Stromal cell of bone marrow (primary cell): ENCODE measurements at places on chromosomes 5 and 9.
A peak's percentile ranks its signal among the peaks of the same experiment; 100 is the strongest.

GRCh38 chr5:131758520-131758900 is 38.3 kb downstream of the FNIP1 start:
- no peak for DNase-seq

GRCh38 chr9:129203556-129203909 is 25.5 kb upstream of the IER5L start:
- no peak for DNase-seq

GRCh38 chr5:56479696-56480077 is 246.6 kb upstream of the ANKRD55 start:
- no peak for DNase-seq

GRCh38 chr9:7802666-7803065 is 3.1 kb upstream of the DMAC1 start:
- peak; percentile 2 for DNase-seq

DNA sequence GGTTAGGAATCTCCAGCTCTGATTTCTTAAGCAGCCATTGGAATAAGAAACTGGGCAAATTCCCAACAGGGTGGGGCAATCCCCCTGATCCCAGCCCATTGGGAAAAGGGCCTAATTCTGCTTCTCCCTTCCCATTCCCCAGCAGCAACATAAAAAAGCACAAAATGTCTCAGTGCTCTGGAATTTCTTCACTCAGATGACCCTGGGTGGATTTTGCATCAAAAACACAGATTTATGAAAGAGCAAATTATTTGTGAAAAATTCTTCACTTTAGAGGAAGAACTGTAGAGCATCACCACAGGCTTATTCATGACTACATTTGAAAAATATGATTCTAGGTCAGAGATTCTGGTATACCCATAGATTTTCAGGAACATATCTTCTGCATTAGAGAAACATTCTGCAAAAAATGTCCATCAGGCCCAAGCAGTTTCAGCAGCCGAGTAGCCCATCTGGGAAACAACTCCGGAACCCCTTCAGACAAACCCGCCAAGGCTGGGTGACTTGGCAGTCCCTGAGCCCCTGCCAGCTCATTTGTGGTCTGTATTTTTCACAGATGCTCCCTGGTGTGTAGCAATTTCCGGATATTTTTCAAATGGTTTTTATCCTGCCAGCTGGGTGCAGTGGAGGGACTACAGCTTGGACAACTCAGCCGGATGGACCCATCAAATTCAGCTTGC is 102.1 kb upstream of the RANBP3L start:
- DNase-seq, result peak; percentile 84

DNA sequence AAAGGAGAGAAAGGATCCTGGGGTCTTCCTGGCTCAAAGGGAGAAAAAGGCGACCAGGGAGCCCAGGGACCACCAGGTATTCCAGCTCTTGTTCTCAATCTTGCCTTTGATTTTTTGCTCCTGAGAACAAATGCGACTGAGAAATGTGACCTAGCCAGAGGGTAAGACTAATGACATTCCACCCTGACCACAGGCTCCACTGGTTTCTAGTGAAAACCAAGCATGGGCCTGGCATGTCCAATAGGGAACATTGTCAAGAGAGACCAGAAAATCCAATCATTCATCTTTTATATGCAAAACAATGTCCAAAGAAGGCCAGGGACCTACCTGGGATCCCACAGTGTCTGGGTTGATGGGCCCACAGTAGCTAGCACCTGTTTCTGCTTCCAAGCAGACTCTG is 50.3 kb upstream of the TGFBR1 start:
- DNase-seq, result no peak

DNA sequence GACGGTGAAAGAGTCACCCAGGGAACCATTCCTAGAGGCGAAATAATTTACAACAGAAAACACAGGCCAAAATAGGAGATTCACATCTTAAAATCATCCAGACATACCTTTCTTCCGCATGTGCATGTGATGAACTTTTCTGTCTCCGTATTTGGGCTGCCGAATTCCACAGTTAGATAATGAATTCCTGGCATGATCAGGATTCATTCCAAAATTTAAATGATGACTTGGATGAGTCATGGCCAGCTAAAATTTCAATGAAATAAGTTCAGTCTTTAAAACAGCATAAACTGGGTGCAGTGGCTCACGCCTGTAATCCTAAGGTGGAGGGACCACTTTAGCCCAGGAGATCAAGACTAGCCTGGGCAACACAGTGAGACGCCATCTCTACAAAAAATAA is 82.7 kb downstream of the DROSHA start:
- no peak for DNase-seq

DNA sequence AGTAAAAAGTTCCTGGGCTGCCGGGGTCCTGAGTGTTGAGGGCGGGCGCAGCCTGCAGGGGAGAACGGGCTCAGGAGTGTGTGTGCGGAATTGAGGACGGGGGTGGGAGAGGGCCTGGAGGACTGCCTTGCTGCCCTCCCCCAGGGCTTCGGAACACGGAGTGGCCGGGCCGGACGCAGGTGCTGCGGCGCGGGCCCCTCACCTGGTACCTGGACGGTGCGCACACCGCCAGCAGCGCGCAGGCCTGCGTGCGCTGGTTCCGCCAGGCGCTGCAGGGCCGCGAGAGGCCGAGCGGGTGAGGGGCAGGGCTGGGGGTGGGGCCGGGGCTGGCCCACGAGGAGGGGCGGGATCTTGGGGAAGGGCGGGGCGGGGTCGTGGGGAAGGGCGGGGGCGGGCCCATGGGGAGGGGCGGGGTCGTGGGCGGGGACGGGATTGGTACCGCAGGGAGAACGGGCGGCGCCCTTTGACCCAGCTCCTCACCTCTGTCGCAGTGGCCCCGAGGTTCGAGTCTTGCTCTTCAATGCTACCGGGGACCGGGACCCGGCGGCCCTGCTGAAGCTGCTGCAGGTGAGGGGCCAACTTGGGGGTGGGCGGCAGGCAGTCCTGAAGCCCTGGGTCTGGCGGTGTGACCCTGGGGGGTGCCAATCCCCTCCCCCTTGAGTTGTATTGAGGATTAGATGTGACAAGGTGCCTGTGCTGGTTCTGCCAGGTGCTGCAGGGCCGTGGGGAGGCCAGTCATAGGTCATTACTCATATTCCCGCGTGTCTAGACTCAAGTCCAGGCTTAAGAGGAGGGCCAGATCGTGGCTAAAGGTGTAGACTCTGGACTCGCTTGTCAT is 7.1 kb downstream of the FPGS start:
- DNase-seq, result no peak

DNA sequence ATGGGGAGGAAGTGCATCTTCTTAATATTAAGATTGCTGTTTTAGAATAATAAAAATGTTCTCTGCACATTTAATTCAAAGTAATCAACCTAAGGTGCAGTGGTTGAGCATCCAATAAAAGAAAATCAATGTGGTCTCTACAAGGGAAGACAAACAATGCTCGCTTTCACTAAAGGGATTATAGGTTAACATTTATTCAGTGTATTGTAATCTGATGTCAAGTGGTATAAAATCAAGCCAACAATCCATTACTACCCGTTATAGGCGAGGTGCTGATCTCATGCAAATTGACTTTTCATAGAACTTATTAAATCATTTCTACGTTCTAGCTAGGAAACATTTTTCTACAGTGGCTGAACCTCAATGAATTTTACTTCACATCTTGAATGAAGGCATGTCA is 773.9 kb downstream of the NR2F1-AS1 start:
- DNase-seq, result no peak

- DNase-seq, result peak; percentile 36
These were observed 566.6 kb downstream of the ZNF608 start for GRCh38 chr5:124179819-124180218.

GRCh38 chr9:4661165-4661564 is 929 bp upstream of the PLPP6 start:
- DNase-seq, result no peak

DNA sequence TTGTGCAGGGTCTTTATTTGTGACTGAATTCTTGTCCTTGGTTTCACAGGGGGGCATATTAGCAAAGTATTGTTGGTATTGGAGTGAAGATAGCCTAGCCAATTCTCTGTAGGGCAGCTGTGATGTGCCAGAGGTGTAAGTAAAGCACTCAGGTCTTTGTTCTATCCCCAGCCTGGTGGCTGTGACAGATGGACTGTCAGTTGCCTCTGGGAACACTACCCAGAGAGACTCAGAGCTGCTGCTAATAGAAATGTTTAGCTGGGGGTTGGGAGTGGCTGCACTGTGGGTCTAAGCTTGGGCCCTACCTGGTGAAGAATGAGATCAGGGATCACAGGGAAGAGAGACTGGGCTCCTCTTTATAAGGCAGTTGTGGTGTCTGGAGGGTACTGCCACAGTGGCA is 1006.5 kb upstream of the TYRP1 start:
- no peak for DNase-seq

DNA sequence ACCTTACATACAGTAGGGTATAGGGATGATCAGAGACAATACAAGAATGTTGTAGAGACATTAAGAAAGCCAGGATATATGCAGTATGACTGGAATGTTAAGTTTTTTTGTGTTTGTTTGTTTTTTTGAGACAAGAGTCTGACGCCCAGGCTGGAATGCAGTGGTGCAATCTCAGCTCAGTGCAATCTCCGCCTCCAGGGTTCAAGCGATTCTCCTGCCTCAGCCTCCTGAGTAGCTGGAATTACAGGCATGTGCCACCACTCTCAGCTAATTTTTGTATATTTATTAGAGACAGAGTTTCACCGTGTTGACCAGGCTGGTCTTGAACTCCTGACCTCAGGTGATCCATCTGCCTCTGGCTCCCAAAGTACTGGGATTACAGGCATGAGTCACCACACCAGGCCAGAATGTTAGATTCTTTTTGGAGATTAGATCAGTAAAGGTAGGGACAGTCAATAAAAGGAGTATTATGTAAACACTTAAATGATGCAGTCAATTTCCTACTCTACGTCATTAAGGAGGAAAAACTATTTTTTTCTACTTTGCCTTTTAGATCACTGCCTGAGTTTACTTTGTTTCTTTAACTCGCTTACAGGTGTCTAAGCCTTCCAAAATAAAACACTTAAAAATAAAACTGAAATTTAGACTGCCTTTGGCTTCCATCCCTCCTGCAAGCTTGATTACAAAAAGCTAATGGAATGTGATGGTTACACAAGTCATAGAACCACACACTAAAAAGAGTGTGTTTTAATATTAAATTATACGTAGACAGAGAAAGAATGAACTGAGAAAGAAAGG is 6.8 kb upstream of the HNRNPA0 start:
- DNase-seq, result no peak

- DNase-seq, result no peak
These were observed 156.1 kb upstream of the KIF2A start for GRCh38 chr5:62149879-62150278.

- peak; percentile 23 for DNase-seq
These were observed 142.8 kb downstream of the NSG2 start for GRCh38 chr5:174188295-174188694.

GRCh38 chr9:17490110-17490509 is 88.8 kb upstream of the SH3GL2 start:
- no peak for DNase-seq

DNA sequence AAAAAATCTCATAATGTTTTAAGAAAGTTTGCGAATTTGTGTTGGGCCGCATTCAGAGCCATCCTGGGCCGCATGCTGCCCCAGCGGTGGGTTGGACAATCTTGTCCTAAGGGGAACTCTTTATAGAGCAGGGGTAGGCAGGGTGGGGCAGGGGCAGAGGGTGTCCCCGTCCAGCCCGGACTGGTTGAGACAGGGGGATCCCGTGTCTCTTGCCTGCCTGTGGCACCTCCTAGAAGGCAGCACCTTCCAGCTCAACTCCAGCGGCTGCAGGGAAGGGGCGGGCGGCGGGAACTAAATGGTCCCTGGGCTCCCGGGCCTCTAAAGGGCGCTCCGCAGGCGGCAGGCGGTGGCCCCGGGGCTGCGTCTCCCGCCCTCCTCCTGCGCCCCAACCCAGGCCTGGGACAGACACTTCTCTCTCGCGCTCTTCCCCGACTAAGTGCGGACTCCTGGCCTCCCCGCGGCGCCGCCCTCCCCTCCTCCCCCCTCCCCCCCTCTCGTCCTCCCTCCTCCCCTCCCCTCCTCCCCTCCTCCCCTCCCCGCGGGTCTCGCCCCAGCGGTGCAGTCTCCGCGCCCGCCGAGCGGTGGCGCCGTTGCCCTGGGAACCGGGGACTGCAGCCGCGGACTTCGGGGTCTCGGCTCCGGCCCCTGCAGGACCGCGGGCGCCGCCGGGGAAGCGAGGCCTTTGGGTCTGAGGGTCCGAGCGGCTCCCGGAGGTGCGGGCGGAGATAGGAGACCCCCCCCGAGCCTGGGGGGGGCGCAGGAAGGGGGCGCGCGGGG is 132.6 kb downstream of the MRPL36 start:
- DNase-seq, result no peak

GRCh38 chr5:135387629-135387960 is 11.4 kb downstream of the MACROH2A1 start:
- no peak for DNase-seq

DNA sequence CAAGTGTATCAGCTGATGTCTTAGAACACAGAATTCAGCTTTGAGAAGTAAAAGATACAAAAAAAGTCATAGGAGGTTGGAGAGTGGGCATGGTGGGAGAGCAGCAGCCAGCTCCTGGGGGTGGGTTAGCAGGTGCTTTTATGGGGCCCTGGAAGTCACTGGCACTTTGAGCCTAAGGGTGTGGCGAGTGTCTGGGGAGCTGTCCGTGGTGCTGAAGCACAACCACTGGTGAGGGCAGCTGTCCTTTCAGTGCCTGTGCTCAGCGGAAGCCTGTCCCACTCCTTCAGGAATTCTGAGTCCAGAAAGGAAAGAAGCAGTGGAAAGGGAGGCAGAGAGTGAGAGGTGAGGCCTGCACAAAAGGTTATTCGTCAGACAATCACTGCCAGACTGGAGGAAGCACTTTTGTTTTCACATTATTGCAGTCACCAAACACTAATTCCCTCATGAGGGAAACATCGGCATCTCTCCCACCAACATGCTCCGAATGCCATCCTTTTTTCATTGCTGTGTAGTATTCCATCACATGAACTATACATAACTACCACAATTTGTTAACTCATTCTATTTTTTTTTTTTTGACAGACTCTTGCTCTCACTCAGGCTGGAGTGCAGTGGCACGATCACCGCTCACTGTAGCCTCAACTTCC is 59.4 kb upstream of the RAPGEF1 start:
- DNase-seq, result peak; percentile 16

DNA sequence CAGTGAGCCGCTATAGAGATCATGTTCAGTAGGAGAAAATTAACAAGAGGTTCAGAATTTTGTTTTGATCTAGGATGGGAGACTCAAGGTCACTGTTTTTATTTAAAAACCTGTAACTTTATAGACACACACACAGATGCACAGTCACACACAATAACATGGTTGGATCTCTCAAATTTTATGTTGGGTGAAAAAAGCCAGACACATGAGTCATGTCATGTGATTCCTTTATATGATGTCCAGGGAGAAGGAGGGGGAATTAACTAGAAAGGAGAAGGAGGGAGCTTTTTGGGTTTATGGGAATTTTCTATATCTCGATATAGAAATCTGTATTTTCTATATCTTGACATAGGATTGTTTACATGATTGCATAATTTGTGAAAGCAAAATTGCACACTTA is 17.1 kb downstream of the C6 start:
- no peak for DNase-seq

DNA sequence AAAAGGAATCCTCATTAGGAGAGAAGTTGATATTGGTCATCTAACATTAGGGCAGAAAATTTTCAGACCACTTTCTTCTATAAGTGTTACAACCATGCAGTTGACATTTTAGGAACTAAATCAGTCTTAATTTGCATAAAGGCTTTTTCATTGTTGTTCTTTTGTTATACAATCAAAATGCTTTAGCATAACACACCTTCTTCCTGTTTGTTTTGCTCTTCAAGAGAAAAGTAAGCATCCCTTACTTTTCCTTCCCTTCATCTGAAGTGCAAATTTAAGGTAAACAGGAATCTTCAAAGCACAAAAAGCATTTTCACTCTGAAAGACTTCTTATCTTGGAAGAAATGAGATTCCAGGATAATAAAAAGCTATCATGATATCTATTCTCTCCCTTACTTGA is 273.6 kb downstream of the PTPRD start:
- DNase-seq, result no peak
